ENCODE measurements at places on chromosomes 7 and 10. TPM values are rescaled to one million over a fixed set of nuclear protein-coding genes. Genes with fewer than 3 reads are reported as not detected.

Gene EBF3
- 2.5 TPM for total RNA-seq

Gene PTPRN2
- 9.0 TPM for total RNA-seq

DNA sequence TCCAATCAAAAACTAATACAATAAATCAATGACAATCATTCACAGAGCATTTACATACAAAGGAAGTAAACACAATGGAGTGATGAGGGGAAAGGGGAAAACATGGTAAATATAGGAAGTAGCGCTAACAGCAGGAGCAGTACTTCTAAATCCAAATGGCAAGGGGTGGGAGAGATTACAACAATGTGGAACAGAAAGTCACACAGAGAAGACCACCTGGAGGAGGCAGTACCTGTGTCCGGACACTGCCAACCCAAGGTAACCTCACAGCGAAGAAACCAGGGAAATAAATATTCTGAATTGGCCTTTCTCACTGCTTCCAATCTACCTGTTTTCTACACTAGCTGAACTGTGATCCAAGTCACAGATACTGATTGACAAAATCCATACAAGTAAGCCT is 58.2 kb downstream of the ABI1 start:
- DNase-seq: no peak

DNA sequence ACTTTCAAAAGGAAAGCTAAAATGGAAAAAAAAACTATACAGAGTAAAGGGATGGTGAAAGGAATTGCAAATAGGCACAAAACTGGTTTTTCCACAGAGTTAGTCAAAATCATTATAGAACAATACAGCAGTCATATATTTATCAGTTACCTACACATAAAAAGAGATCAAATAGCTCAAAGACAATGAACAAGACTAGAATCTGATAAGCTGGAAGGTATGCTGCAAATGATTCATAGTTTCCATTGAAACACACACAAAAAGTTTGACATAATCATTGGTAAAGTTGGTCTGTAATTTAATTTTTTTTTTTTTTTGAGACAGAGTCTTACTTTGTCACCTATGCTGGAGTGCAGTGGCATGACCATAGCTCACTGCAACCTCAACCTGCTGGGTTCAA is 92.4 kb upstream of the SGCE start:
- no peak for DNase-seq

DNA sequence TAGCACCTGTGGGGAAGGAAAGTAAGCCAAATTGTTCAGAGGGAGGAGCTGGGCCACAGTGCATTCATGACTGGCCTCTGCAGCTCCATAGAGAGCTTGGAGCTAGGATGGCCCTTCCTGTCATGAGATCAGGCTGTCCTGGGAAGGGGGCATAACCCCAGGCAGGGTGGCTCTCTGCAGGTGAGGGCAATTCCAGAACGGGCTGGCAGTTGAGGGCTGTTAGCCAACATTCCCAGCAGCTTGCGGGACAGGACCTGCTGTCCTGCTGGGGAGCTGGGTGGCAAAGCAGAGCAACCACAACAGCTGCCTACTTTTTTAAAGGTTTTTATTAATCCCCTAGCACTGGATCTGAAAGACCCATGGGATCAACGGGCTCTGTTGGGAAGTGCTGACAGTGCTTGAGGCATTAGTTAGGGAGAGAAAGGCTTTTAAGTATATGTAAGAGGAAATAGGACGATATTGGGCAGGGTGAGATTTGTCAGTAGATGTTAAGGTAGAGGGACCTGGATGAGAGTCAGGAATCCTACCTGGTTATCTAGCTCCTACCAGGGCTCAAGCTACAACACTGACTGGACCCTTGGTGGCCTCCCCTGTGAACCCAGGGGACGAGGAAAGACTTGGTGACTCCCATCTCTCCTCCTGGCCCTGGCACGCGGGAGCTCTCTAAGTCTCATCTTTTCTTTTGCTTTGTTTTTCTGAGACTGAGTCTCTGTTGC is 77.8 kb downstream of the NAMPT start:
- no peak for DNase-seq
